ENCODE measurements at places on chromosomes 1 and 21.
A peak's percentile ranks its signal among the peaks of the same experiment; 100 is the strongest.

DNA sequence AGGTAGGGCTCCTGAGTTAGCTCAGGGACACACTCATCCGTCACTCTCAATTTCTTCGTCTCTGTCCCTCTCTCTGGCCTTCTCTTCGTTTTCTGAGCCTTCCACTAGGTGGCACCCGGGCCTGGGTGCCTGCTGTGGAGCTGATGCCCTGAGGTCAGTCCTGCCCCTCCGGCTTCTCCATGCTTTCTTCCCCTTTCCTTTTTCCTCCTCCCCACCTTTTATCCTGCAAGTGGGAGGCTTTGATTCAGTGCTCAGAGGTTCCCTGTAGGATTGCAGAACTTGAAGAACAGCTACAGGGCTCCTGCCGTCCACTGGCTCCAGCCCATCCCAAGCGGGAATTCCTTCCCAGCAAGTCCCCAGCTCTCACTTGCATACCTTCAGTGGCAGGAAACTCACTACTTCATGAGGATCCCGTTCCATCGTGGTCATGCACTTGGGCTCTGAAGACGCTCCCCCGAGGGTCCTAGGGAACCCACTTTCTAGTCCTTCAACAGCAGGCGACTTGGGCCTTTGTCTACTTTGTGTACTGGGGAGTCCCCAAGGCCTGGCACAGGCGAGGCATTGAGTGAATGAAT, 45.6 kb downstream of the SRRM1 start:
- peak; percentile 40 for DNase-seq

GRCh38 chr1:67226688-67227087, 60.4 kb downstream of the IL23R start:
- no peak for DNase-seq

DNA sequence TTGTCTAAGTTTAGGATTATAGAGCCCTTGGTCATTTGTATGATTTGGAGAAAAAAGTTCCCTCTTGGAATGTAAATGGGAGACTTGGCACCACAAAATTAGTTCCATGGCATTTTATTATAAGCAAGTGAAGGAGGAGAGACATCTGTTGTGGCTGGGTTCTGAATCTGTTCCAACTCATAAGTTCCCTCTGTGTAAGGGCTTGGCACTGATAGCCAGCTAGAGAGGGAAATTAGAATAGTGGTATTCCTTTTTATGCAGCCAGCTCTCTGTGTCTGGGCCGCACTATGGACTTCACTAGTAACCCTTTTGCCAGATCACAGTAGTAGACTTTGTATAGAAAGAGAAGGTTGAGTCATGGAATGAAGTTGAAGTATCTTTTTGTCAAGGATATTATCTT, 31.1 kb downstream of the GNAI3 start:
- DNase-seq: no peak

GRCh38 chr1:233448109-233448689, 120.7 kb downstream of the MAP3K21 start:
- no peak for DNase-seq

GRCh38 chr1:162904579-162904978, 43.6 kb upstream of the CCDC190 start:
- DNase-seq: no peak

GRCh38 chr1:5198328-5198727, 543.9 kb downstream of the AJAP1 start:
- DNase-seq: no peak

DNA sequence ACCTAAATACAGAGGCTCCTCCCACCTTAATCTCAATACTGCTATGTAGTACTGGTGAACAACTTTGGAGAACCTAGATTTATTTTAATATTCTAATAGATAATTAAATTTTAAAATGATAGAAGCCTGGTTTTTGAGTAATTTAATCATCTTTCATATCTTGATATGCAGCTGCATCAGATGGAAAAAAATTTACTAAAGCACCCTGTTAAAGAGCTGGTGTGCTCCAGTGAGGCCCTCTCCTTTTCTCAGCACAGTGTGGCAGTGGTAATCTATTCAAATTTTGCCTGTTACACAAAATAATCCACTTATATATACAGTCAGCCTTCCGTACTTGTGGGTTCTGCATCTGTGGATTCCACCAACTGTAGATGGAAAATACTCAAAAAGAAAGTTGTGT, 82.8 kb downstream of the LRRC8C start:
- no peak for DNase-seq

DNA sequence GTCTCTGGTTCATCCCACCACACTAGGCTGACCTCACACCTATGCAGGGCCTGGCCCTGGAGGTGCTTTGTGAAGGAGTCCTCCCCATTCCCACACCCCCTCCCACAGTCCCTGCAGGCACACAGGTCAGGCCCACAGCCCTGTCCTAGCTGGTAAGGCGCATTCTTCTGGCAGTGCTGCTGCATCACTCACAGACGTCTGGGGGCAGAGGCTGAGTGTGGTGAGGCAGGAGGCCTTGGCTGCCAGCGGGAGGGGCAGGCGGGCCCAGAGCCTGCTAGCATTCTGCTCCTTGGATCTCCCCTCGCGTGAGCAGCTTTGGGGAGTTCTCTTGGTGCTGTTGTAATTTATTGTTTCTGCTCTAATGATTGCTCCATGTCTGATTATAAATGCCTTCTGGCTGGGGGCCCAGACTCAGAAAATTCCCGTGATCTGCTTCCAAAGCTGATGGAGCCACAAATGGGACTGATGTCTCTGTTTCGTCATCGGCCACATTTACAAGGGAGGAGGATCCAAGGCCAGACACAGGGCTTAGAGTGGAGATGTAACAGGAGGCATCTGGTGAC, 62.9 kb downstream of the TRABD2B start:
- DNase-seq: no peak

- no peak for DNase-seq
These were observed 260.1 kb downstream of the C1orf94 start for GRCh38 chr1:34436836-34437235.

DNA sequence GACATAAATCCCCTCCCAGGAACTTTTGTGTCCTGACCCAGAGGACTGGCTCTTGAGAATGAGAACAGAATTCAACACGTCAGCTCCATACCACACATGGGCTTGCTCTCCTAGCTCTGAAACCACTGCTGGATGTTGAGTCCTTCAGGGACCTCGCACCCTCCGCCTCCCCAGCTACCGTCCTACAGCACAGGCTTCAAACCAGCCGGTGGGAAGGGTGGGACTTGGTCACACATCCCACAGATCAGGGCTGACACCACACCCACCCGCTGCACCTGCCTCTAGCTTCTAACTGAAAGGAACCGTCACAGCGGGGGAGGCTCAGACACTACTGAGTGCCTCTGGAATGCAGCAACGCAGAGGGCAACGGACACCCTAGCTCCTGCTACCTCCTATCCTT, 24.0 kb downstream of the MRAP start:
- no peak for DNase-seq

GRCh38 chr1:51990478-51990965, at the start of gene RAB3B:
TSS of gene RAB3B (minus strand) at chr1:51990700. CDS start at chr1:51977117, 13,583 bp downstream.
- DNase-seq: peak; percentile 50

DNA sequence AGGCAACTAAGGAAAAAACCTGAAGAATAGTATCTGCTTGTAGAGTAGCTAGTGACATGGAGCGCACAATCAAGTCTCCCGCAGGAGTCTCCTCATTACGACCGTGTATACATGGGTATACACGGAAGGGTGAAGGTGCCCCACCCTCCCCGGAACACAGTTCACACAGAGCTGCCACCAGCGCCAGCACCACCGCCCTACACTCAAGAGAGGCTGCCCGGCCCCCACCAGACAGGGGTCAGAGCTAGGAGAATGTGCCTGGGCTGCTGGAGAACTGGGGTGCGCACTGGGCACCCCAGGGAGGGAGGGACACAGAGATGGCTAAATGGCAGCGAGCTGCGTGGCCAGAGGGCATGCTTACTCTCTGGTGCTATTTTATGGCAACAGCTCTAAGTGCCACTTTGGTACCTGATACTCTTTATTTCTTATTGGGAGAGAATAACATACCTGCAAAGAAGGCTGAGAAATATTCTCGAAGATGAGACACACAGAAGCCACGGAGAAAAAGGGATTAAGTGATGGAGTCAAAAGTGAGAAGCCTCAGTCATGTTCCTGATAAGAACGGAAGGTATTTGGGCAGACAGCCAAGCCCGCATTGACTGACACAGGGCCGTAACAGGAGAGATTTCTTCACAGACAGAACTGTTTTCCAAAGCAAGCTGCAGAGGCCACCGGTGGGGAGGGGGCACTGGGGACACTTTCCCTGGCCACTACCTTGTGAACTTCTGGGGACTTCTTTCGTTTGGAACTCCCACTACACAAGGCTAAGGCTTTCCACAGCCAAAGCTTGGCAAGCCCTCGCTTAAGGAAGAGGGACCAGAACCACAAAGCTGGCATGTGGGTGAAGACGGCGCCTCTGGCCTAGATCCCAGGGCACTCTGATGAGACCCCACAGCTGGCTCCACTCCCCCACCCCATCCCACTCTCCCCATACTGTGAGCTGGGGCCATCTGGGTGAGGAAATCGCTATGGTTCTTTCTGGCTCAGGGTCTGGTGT, 108.0 kb downstream of the PGBD5 start:
- no peak for DNase-seq

DNA sequence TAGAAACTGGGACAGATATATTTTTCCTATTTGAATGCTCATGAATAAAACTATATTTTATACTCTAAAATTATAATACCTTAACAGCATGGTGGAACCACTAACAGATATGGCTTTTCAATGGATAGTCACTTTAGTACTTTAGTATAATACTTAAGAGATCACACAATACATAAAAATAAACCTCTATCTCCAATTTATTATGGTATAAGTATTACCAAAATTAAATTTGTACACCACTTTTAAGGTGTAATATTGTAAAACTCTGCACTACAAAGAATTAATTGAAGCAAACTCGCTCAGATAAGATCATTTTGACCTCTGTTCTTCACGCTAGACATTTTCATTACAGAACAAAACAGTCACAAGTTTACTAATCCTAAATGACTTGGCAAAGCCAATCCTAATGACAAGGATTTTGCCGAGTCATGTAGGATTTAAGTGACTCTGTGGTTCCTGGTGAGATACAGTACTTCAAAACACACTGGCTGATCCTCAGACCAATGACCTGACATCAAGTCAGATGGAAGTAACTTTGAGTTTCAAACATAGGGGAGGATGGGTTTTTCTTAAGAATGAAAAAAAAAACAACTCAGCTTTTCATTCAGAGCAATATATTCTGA, 200.6 kb downstream of the SMYD3 start:
- DNase-seq: no peak

DNA sequence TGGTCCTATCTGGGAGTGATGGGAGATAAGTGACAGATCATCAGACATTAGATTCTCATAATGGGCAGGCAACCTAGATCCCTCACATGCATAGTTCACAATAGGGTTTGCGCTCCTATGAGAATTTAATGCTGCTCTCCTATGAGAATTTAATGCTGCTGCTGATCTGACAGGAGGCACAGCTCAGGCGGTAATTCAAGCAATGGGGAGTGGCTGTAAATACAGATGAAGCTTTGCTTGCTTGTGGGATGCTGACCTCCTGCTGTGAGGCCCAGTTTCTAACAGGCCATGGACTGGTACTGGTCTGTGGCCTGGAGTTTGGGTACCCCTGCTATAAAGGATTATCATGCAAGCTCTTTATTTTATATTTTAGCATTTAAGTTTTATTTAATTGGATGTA, 72.0 kb downstream of the ZMYM4 start:
- no peak for DNase-seq

- DNase-seq: no peak
These were observed 8.9 kb upstream of the LCE5A start for GRCh38 chr1:152501704-152502103.

GRCh38 chr1:75533085-75533484, 77.8 kb downstream of the SLC44A5 start:
- no peak for DNase-seq

DNA sequence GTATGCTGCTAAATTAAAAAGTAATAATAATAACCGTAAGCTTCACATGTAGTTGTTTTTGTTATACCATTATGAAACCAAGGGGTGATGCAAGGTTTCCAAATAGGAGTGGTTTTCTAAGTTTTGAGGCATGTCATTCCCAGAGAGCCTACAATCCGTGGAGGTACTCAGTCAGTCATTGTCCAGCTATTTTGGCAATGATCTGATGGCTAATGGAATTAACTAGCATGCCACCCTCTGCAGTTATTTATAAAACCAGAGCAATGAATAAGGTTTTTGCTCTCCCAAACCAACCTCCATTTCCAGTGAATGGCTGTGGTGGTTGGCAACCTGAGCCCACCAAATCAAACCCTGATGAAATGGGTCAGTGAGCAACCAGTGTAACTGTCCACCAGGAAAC, 106.4 kb downstream of the TBX15 start:
- DNase-seq: no peak

GRCh38 chr1:213135572-213135971, 84.5 kb downstream of the RPS6KC1 start:
- no peak for DNase-seq

GRCh38 chr1:28535180-28535579, 17.7 kb upstream of the TRNAU1AP start:
- DNase-seq: no peak
